Activated T-cell treated with anti-CD3 and anti-CD28 coated beads for 24 hours (primary cell): ENCODE measurements at places on chromosomes 2 and 18.

- DNase-seq, result no peak
Observed at GRCh38 chr2:11388262-11389051, 44.0 kb upstream of the ROCK2 start.

GRCh38 chr2:166365803-166366420, 9.8 kb downstream of the SCN9A start:
- DNase-seq, result no peak

DNA sequence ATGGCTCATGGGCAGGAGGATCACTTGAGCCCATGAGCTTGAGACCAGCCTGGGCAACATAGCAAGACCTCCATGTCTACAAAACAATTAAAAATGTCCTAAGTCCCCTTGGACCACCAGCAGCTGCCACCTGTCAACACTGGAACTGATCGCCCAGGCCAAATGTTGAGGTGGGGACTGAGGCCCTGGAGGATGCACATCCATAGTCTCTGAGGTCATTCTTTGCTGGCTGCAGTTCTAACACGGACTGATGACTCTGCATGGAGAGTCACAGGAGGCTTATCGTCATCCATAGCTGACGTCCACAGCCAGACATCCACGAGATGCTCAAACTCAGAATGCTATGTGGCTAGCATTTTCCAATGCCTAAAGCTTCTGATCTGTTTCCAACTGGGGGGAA, 151.3 kb downstream of the BCL2 start:
- no peak for DNase-seq

DNA sequence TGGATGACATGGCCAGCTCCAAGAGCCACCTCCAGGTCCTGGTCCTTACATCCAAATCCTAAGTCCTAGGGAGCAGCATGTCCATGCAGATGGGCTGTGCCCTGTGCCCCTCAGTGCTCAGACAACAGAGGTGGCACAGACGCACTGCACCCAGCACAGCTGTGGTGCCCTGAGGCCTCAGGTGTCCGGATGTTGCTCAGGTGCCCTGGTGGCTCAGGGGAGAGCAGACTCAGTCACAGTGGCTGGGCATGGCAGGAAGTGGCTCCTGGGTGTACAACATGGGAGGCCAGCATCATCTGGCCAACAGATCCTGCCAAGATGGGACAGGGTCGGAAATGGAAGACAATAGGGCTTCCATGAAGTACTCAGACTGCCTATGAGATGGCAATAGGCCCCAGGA, 50.1 kb downstream of the TIMM21 start:
- DNase-seq, result no peak

- DNase-seq, result no peak
Observed at GRCh38 chr2:68753318-68753717, 18.7 kb downstream of the ARHGAP25 start.

- no peak for DNase-seq
Observed at GRCh38 chr2:195651046-195651445, 6.0 kb upstream of the SLC39A10 start.

- no peak for DNase-seq
Observed at GRCh38 chr2:159227467-159227866, 59.0 kb downstream of the WDSUB1 start.

DNA sequence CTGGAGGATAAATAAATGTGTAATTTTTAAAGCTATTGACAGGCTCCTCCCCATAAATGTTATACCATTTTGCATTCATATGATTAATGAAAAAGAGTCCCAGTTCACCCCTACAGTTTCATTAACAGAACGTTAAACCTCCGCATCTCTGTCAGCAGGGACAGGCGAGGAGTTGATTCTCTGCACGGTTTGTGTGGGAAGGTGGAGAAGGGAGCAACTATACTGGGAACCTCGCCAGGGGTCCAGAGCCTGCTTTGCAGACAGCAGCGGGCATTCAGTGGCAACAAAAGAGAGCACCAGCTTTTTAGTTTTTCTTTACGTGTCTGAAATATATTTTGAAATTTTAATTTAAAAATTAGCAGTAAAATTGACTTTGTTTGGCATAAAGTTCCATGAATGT, 101.4 kb downstream of the FARSB start:
- no peak for DNase-seq

- DNase-seq, result no peak
Observed at GRCh38 chr18:45441110-45441847, 174.0 kb upstream of the SLC14A2 start.

DNA sequence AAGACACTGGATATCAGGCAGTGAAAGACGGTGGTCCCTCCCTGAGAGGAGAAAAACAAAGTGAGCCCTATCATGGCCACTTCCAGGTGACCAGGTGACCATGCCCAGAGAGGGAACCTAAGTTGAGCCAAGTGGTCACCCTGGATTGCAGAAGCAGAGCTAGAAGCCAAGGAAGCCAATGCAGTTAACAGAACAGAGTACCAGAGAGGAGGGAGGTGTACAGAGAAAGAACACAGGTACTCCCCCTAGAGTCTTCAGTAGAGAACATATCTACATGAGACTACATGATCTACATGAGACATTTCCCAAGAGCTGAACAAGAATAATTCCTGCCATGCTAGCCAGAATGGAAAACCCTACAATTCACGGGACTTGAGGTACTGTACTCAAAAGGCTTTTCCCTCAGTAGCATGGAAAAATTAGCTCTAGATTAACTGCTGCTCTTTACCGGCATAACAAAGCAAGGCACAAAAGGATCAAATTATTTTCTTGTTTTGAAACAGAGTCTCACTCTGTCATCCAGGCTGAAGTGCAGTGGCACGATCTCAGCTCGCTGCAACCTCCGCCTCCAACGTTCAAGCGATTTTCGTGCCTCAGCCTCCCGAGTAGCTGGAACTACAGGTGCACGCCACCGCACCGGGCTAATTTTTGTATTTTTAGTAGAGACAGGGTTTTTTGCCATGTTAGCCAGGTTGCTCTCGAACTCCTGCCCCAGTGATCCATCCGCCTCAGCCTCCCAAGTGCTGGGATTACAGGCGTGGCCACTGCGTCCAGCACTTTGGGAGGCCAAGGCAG, 23.5 kb downstream of the ROCK2 start:
- DNase-seq, result no peak

GRCh38 chr18:13579874-13580273, 146.5 kb downstream of the FAM210A start:
- DNase-seq, result no peak

- DNase-seq, result no peak
Observed at GRCh38 chr2:131646669-131647297, 119.1 kb downstream of the CCDC74A start.

GRCh38 chr2:154713675-154714074, 15.2 kb downstream of the KCNJ3 start:
- no peak for DNase-seq

DNA sequence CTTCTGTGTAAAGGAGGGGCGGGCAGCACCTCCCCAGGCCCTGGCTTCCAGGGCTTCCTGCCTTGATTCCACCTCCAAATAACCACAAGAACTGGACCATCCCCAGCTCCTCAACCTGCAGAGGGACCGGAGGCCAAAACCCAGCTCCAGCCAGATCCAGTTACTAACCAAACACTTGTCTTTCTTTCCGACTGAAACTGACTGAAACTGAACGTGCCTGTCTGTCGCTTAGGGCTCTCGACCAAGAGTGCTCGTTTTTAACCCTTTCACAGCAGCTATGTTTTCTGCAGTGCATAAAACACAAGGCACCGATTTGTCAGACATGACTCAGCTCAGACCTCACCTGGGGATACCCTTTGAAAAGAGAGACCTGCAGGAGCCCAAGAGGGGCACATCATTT, 249.9 kb upstream of the SIX2 start:
- no peak for DNase-seq

DNA sequence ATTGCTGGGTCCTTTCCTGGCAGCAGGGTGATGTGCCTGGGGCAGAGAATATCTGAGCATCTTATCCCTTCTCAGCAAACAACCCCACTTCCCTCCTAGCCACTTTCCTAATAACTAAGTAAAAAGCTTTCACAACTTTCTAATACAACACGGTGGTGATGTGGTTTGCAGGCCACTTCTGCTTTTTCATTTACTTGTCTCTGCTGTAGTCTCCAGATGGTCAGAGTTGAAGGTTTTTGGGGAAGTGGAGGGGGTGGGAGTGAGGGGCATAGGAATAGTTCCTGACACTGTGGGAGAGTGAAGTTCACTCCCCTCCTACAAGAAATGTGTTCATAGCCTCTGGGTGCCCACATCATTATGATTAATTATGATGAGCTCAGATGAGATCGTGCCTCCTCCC, 11.6 kb downstream of the OXER1 start:
- DNase-seq, result no peak

DNA sequence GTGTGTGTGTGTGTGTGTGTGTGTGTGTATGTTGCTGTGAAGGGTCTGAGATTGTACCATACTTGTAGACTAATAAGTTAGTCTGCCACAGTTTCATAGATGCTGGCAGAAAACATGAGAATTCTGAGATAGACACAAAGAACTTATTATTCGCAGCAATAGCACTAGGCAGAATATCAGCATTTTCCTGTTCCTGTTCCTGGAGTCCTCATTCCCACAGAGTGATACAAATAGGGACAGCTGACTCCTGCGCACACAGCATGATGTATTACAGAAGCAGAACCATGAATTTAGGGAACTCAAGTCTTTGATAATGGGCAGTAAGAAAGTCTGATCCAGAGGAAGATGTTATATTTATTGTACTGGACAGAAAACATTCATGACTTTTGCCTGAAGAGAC, 1466.3 kb downstream of the DPP10 start:
- no peak for DNase-seq

GRCh38 chr2:72993147-72993932, 76.0 kb downstream of the EMX1 start:
- DNase-seq, result peak; percentile 33

DNA sequence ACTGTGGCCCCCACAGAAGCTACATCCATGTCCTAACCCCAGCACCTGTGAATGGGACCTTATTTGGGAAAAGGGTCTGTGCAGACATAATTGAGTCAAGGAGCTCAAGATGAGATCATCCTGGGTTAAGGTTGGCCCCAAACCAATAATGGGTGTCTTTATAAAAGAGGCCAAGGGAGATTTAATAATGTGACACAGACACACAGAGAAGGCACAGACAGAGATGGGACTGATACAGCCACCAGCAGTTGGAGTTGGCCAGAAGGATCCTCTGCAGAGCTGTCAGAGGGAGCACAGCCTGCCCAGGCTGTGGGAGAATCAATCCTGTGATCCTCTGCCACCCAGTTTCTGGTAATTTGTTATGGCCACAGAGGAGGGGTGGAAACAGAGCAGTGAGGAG, 26.0 kb downstream of the SNORC start:
- DNase-seq, result no peak

GRCh38 chr2:241898463-241899270, 29.1 kb downstream of the RTP5 start:
- no peak for DNase-seq

DNA sequence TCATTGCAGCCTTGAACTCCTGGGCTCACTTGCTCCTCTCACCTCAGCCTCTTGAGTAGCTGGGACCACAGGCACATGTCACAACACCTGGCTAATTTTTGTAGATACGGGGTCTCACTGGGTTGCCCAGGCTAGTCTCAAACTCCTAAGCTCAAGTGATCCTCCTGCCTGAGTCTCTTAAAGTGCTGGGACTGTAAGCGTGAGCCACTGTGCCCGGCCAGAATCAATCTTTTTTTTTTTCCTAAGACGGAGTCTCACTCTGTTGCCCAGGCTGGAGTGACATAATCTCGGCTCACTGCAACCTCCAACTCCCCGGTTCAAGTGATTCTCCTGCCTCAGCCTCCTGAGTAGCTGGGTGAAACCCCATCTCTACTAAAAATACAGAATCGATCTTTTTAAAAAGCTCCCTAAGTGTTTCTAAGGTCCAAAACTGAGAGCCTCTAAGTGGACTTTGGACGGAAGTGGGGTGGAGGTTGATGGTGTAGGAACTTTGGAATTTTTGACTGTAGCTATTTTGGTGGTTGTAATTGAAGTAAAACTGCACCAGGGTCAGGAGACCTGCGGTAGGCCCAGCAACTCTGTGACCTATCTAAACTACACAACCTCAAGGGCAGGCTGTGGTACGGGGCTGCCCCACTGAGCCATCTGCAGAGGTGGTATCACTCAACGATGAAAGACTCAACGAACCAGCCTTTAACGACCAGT, 82.9 kb downstream of the POLR1A start:
- DNase-seq, result no peak

GRCh38 chr2:7119132-7119835, 202.1 kb downstream of the RNF144A start:
- DNase-seq, result no peak

- no peak for DNase-seq
Observed at GRCh38 chr2:69567157-69567908, 76.2 kb downstream of the AAK1 start.

- DNase-seq, result no peak
Observed at GRCh38 chr2:8661736-8662135, 20.1 kb upstream of the ID2 start.

DNA sequence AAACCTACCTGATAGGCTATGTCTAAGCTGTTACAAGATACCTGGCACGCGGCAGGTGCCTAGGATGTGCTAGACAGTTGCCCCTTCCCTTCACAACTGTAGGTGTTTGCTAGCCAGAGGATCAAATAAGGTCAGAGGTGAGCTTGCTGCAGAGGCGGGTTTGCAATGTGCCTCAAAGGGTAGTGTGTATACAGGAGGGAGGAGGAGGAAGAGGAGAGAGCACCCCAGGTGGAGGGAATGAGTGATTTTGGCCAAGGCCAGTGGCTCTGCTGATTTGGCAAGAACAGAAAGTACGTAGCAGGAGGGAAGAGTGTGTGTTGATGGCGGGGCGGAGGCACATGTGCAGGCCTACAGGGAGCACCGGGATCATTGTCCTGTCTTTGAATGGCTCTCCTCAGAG, 236.5 kb downstream of the HAUS1 start:
- no peak for DNase-seq

DNA sequence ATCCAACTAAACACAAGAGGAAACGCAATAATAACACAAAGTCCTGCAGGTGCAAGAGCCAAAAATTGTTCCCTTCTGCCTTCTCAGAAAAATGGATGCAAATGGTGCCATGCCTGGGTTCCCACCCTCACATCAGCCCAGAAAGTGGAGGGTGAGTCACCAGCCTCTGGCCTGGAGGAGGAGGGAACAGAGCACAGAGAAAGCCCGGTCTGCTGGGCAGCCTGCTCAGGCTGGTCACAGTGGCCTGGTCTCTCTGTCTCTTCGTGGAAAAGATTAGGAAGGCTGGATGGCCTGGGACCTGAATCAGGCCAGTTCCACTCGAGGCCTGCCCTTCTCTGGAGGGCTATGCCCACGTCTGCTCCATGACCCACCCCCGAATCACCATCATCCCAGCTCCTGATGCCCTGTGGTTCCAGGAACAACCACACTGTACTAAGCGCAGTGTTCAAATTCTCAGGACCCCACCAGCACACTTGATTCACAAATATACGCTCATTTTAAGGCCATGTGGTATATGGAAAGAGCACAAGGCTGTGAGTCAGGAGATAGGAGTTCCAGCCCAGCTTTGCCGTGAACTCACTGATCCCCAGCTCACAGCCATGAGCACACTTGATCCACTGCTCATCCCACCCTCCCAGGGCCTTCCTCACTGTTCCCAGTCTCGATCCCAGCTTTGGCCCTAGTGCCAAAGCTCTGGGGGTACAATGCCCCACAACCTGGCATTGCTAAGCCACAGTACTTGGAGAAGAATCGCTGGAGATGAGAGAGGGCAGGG, 82.1 kb downstream of the ZBTB7C start:
- no peak for DNase-seq

GRCh38 chr2:85972355-85972754, 83.6 kb upstream of the ST3GAL5 start:
- no peak for DNase-seq

GRCh38 chr2:33492399-33493134, 16.1 kb downstream of the RASGRP3 start:
- DNase-seq, result no peak
